ENCODE measurements at places on chromosomes 12 and 14. TPM values are rescaled to one million over a fixed set of nuclear protein-coding genes. Genes with fewer than 3 reads are reported as not detected.

The DPPA3 gene
- not detected for total RNA-seq

The AKAP6 gene
- total RNA-seq, result 0.29 TPM

The CD163L1 gene
- 1.8 TPM for total RNA-seq

The SLC39A2 gene
- total RNA-seq, result not detected

The GCH1 gene
- total RNA-seq, result 12.0 TPM

The SERPINA5 gene
- 0.29 TPM for total RNA-seq

The RNASE3 gene
- not detected for total RNA-seq

The CIT gene
- 14.2 TPM for total RNA-seq

The ACOT2 gene
- 24.7 TPM for total RNA-seq

The LTBR gene
- 186 TPM for total RNA-seq

The B4GALNT3 gene
- 0.44 TPM for total RNA-seq
